ENCODE measurements at places on chromosomes 5 and 9. TPM values are rescaled to one million over a fixed set of nuclear protein-coding genes. Genes with fewer than 3 reads are reported as not detected.

TTLL11 gene
- total RNA-seq, result 11.8 TPM

PAEP gene
- not detected for total RNA-seq

CDC37L1 gene
- total RNA-seq, result 21.8 TPM

PIP5KL1 gene
- 4.1 TPM for total RNA-seq

ADAMTS2 gene
- 0.28 TPM for total RNA-seq

DRD1 gene
- total RNA-seq, result 18.5 TPM

SHISAL2B gene
- total RNA-seq, result 0.68 TPM

PIK3R1 gene
- 78.5 TPM for total RNA-seq

C8G gene
- not detected for total RNA-seq

S100Z gene
- total RNA-seq, result not detected

PCDHB11 gene
- total RNA-seq, result 5.3 TPM

MELK gene
- total RNA-seq, result 25.2 TPM

SEMA5A gene
- 43.4 TPM for total RNA-seq

DMRT3 gene
- total RNA-seq, result 2.1 TPM

TXN gene
- total RNA-seq, result 159 TPM

PLCXD3 gene
- 2.9 TPM for total RNA-seq

CTSV gene
- 1.5 TPM for total RNA-seq

ADAMTSL2 gene
- 0.16 TPM for total RNA-seq

IQGAP2 gene
- 31.9 TPM for total RNA-seq

DAB2 gene
- 1.6 TPM for total RNA-seq

PCDHGC4 gene
- total RNA-seq, result 6.7 TPM

FAM153A gene
- 0.56 TPM for total RNA-seq

TXNDC8 gene
- total RNA-seq, result not detected

GFI1B gene
- total RNA-seq, result 0.43 TPM

TSPAN17 gene
- 22.0 TPM for total RNA-seq

MARCOL gene
- total RNA-seq, result 0.16 TPM

NLN gene
- total RNA-seq, result 22.4 TPM

SPATA31D3 gene
- total RNA-seq, result not detected

SPAAR gene
- total RNA-seq, result 0.25 TPM

KDM4C gene
- total RNA-seq, result 20.3 TPM

IL4 gene
- not detected for total RNA-seq

PCDHGA11 gene
- total RNA-seq, result 3.9 TPM

C7 gene
- 504 TPM for total RNA-seq

MSX2 gene
- 0.24 TPM for total RNA-seq

CSF1R gene
- total RNA-seq, result 1.1 TPM

PPP2R2B gene
- total RNA-seq, result 92.7 TPM

SPEF2 gene
- 3.3 TPM for total RNA-seq

APC gene
- 113 TPM for total RNA-seq

Data from motor neuron (in vitro differentiated cells).